NCI-H187 (cell line): ENCODE measurements at places on chromosomes 13 and 19.
A peak's percentile ranks its signal among the peaks of the same experiment; 100 is the strongest.

DNA sequence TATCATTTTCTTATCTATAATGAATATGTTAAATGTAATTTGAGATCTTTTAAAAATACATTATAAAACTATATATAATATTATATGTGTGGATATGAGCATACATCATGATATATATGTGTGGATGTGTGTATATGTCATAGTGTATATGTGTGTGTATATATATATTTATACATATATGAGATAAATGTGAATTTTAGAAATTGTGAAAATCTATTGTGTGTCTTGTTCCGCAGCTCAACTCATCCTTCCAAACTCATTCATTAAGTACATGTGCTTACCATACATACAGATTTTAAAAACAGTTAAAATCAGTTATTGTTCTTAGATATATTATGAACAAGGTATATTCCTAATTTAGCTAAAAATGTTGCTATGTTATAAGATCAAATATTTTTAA, 435.2 kb upstream of the MIR17HG start:
- no peak for DNase-seq

DNA sequence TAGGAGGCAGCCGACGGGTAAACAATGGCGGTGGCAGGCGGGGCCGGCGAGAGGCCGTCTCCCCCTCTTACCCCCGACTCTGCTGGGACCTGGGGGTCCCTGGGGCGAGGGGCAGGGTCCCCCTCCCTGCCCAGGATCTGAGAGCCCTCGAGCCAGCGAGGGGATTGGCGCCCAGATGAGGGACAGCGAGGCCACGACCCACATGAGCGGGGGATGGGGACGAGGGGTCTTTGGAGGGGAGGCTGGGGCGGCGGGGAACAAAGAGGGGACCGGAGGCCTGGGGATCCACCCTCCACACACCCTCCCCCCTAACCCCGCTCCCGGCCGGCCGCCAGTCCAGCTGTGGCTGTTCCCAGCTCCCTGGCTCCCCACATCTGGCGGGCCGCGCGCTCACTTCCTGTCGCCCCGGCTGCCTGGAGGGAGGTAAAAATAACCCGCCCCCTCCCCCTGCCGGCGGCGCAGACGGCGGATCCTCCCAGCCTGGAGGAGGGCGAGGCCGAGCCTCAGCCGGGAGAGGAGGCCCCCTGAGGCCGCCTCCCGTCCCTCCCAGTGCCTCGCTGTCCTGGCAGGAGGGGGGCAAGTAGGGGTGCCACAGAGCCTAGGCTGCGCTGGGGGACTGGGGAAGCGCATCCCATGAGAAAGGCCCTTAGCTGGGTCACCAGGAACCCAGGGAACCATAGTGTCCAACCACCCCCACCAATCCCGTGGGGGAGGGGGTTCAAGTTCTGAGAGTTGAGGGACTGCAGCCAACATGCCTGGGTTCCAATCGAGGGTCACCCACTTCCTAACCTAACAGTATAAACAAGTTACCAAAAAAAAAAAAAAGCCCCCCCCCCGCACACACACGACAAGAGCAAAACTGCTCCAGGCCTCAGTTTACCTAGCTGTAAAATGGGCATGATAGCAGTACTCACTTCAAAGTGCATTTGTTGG, 29.3 kb upstream of the NANOS3 start:
- peak; percentile 24 for DNase-seq

DNA sequence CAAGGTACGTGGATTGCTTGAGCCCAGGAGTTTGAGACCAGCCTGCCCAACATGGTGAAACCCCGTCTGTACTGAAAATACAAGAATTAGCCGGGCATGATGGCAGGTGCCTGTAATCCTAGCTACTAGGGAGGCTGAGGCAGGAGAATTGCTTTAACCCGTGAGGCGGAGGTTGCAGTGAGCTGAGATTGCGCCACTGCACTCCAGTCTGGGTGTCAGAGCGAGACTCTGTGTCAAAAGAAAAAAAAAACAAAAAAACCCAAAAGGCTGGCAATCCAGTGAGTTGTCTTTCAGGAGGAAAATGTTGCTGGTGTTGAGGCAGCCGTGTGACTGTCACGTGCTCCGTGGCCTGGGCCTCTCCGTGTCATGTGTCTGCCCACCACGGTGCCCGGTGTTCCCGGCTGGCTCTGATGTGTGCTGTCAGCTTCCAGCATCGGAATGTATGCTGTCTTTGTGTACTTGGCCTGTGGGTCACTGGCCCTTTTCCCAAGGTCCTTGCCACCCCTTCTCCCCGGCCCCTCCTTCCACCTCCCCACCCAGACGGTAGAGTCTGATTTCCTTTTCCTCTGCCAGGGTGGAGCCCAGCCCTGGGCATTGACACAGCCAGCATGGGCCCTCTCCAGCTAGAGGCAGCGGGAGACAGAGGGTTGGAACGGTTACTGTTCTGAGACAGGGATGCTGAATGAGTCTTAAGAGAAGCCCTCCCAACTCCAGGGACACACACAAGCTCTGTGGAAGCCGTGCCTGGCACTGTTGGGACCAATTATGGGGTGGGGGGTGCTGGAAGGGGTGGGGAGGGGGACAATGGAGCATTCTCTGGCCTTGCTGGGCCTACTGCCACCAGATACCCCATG, 7.2 kb upstream of the TUBB4A start:
- DNase-seq, result no peak

DNA sequence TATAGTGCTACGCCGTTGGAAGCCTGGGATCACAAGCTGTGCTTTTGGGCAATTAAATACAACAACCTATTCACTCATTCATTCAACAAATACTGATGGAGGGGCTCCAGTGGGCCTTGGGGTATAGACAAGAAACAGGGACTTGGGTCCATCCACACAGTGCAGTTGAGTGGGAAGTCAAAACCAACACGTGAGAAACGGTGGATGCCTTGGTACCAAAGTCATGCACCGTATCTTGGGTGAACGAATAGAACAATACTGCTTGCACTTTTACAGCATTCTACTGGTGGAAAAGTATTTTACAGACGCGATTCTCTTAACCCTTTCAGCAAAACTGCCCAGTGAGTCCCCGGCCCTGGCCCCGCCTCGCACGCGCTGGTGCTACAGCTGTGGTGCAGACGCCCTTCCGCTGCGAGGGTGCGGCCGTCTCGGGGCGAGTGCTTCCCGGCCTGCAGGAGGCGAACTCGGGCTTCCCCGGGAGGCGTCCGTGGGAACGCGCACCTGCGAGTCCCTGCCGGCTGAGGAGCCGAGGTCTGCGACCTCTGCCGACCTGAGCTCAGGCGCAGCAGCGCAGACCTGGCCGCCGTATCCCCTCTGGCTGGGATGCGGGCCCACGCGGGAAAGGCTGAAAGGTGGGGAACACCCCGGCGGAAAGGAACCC, 8.3 kb downstream of the TNFRSF19 start:
- peak; percentile 3 for DNase-seq

- no peak for DNase-seq
These were observed 1.0 kb upstream of the CTXN1 start for GRCh38 chr19:7926727-7927604.

GRCh38 chr19:720345-721160, 11.8 kb downstream of the PALM start:
- DNase-seq, result no peak

DNA sequence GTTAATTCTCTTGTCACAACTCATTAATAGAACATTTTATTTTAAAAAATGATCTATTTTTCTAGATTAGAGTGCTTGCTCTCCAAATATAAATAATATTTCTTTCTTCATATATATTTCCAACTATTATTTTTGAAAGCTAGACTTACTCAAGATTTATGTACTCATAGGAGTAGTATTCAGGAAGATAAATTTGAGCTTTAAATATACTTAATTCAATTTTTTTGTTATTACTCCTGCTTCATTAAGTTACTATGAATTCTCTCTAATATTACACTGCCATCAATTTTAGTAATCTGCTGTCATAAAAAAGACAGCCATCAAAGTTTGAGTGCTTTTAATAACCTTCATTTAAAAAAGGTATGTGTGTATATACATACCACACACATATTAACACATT, 161.9 kb upstream of the PCDH9 start:
- DNase-seq, result no peak

DNA sequence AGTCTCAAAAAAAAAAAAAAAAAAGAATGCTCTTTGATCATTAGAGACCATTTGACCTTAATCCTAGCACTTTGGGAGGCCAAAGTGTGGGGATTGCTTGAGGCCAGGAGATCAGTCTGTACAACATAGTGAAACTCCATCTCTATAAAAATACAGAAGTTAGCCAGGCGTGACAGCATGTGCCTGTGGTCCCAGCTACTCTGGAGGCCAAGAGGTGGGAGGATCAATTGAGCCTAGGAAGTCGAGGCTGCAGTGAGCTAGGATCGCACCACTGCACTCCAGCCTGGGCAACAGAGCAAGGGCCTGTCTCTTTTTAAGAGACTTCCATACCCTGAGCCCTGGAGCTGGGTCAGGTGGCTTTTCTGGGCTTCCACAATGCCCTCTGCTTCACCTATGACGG, 11.5 kb upstream of the COLGALT1 start:
- DNase-seq, result no peak

- DNase-seq, result no peak
These were observed 100.4 kb upstream of the ZNF536 start for GRCh38 chr19:30271816-30272215.

GRCh38 chr19:43765109-43765876, 10.5 kb upstream of the SMG9 start:
- DNase-seq, result no peak

- no peak for DNase-seq
These were observed 4.2 kb upstream of the RASA3 start for GRCh38 chr13:114136576-114136975.

- no peak for DNase-seq
These were observed 1.5 kb downstream of the ILF3 start for GRCh38 chr19:10655457-10656312.

DNA sequence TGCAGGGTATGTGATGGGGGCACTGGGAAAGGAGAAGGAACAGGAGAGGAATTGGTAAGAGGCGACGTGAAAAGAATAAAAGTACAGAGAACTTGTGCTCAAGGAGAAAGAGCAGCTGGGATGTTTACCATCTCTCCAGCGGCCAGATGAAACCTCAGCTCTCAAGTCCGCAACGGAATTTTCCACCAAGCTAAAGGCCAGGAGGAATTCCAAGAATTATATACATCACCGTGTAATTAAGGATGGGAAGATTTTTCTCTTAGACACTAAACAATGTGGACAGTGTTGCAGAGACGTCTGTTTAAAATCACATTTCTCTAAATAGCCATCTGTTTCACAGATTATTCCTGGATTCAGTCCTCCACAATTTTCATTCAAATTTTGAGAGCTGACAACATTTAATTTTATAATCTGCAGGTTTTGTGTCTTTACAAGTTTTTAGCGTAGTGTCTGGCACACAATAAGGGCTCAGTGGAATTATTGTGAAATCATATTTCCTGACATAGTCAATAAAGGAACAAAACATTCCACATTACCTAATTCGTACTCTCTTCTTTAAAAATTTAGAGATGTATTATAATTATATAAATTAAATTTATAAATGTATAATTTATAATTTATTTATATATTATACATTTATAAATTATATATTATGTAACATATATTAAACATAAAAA, 23.0 kb upstream of the USP29 start:
- no peak for DNase-seq

- DNase-seq, result no peak
These were observed 2.4 kb upstream of the METTL21C start for GRCh38 chr13:102697264-102697663.

DNA sequence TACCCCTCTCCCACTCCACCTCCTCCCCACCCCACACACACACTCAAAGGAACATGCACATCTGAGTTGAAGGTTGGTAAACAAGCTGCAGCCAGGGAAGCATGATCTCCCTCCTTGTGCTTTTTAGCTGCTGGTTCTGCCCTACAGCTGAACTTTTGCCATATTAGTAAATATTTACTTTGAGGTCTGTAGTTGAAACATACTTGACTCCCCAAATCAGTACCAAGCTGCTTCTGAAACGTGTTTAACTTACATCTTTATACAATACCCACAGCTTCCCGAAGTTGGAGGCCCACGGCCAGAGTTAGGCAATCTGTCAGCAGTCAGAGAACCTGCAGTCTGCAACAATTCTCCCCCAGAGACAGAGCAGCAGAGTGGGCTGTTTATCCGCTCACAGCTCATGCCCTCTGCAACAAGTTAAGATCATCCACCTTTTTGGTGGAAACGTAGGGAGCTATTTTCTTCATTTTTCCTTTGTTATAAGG, 1.5 kb upstream of the PCDH20 start:
- DNase-seq, result no peak

DNA sequence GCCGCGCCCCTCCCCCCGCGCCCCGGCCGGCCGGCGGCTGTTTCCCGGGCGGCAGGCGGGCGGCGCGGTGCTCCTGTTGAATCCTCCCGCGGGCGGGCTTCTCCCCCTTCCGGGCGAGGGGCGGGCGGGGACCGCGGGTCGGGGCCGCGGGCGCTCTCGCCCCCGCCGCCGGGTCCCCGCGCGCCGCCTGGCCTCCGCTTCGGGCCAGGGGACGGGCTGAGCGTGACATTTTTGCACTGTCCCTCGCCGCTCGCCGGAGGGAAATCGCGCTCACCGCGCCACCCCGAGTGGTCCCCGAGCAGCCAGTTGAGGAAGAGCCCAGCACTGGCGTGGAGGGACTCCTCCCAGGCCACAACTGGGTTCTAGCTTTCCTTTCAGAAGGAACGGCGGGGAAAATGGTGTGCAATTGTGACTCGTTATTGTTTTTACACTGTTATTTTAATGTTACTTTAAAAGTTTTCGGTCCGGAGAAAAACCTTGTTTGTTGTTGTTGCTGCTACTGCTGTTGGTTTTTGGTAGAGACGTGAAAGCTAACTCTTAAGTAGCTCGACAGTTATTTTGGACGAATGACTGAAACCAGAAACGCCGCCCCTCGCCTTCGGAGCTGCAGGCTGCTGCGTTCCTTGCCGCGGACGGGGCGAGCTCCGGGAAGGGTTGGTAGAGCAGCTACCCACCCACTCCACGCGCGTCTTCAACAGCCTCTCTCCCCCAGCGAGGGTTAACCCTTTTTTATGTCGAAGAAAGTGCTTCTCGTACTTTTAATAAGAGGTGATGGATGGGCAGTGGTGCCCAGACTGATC, 959 bp downstream of the PDS5B start:
- DNase-seq, result peak; percentile 6

GRCh38 chr13:36323951-36324566, 22.1 kb downstream of the SPART start:
- DNase-seq, result no peak

DNA sequence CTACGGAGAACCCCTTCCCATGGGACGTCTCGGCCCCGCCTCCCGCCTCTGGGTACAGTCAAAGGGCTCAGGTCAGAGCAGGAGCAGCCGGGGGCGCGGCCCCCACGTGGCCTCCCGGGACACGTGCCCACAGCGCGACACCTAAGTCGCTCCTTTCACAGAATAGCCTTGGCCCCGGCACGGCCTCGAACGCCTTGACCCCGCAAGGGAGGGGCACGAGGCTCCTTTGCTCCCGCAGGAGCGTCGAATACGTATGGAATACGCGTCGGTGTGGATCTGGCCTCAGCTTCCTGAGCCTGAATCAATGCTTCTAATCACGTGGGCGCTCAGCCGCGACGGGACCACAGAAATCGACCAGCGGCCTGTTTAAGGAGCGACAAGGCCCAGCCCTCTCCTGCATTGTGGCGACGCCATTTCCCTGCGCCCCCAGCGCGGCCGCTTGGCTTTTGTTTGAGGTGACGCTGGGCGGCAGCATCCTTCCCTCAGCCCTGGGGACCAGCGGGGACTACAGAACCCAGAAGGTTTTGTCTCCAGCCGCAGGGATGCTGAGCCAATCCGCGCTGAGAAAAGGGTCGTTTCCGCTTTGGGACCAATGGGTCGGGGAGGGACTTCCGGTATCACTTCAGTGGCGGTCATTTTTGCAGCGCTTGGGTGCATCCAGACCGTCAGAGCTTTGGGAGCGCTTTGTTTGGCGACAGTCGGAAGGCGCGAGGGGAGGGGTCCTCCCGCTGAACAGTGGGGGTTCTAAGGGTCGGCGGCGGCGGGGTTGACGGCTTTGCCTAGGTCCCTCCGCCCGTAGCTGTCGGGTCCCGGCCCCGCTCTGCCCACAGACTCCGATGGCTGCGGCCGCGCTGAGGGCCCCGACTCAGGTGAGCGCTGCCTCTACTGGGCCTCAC, at the start of gene ZIK1:
TSS of gene ZIK1 (plus strand) at position 625 of the 896 bp plus-strand sequence. CDS start at position 837, 212 bp downstream.
- DNase-seq, result peak; percentile 82
